Renal pelvis (tissue), 12 donors: ENCODE measurements at places on chromosomes 11 and 22. TPM values are rescaled to one million over a fixed set of nuclear protein-coding genes. Genes with fewer than 3 reads are reported as not detected.

The USP2 gene
- 10.0 TPM for polyA plus RNA-seq

The OR5B21 gene
- not detected for polyA plus RNA-seq

The VEGFB gene
- 92.3 TPM for polyA plus RNA-seq

The ENTHD1 gene
- not detected for polyA plus RNA-seq

The PGM2L1 gene
- 4.3 TPM for polyA plus RNA-seq

The PRMT3 gene
- 18.7 TPM for polyA plus RNA-seq

The ST3GAL4 gene
- 17.0 TPM for polyA plus RNA-seq

GRCh38 chr22:20652582-20652981 lies 121.3 kb upstream of the SERPIND1 start:
- DNase-seq: no peak

DNA sequence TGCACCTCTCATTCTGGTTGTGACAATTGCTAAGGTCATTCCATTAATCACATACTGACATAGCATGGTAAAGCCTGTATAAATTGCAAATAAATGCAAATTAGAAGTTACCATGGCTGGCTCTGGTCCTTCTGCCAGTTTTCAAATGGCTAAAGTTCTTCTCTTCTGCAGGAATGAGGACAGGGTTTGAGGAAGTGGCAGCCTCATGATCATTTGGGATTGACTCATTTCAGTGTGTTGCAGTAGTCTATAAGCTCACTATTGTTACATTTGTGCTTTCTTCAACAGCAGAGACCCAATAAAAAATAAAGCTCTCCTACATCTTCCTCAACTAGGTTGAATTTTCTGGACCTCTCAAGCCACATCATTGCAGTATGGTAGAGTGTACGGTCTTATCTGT lies 60.3 kb downstream of the NECTIN1 start:
- DNase-seq: no peak

DNA sequence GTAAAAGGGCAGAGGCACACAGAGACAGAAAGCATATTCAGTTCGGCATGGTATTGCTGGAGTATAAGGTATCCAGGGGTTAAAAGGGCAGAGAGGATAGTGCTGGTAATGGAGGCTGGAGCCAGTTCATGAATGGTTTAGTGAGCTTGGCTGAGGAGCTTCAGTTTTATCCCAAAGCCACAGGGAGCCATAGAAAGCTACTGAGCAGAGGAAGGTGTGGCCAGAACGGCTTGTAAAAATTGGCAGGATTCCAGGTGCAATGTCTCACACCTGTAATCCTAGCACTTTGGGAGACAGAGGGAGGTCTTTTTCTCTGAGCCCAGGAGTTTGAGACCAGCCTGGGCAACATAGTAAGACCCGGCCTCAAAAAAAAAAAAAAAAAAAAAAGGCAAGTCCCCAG lies 186.1 kb downstream of the MYO18B start:
- DNase-seq: no peak

- DNase-seq: no peak
These were observed 404.5 kb downstream of the LARGE1 start for GRCh38 chr22:33515795-33516194.

DNA sequence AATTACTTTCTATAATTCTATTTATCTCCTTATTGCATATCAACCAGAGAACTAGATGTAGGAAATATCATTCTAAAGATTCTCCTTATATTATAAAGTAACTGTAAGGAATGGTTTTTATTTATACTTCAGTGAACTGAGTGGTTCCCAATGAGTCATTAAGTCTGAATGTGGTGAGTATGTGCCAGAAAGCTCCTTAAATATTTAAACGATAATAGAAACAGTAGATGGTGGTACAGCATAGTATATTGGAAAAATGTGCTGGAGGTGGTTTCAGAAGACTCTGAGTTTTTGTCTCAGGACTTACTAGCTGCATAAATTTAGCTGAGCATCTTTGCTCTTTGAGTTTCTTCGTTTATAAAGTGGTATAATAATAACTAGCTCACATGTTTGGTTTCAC lies 653.5 kb downstream of the FAM181B start:
- DNase-seq: no peak

- no peak for DNase-seq
These were observed 7.5 kb upstream of the KRTAP5-7 start for GRCh38 chr11:71519546-71519945.

DNA sequence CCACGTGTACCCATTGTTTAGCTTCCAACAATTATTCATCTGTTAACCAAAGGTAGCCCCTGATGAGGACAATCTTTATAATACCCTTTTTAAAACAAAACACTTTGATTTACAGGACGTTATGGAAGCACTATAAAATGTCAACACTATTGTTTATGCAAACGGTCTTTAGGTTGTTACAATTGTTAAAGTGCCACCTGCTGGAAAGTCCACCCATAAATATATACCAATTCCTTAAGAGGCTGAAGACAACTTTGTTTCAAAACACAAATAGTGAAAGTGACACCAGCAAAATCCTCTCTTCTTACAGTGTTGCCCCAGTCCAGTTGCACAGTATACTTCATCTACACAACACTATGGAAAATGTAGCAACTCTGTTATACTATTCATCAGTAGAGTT lies 68.9 kb upstream of the SLN start:
- DNase-seq: no peak

GRCh38 chr11:34501949-34502348 lies 11.6 kb downstream of the ELF5 start:
- DNase-seq: no peak

- no peak for DNase-seq
These were observed 21.0 kb downstream of the LMO1 start for GRCh38 chr11:8242499-8243280.

- DNase-seq: no peak
These were observed 10.1 kb downstream of the TOB2 start for GRCh38 chr22:41436322-41437113.

DNA sequence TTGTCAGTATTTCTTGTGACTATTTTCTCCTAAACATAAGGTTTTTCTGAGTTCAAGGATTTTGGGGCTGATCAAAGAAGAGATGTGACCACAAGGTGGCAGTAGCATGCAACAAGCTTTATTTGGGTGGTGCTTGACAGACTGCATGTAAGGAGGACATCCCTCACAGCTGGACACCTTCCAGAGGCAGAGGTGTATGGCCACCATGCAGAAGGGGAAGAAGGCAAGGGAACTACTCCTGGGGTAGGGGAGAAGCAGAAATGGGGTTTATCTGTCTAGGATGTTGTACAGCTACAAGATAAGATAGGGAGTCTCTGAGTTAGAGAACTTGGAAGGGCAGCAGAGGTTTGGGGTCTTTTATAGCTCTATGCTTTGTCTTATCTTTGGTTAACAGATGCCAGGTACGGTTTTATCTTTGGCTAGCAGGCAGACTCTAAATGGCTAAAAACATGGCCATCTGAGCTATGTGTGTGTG lies 5.1 kb upstream of the BIRC2 start:
- peak; percentile 79 for DNase-seq

DNA sequence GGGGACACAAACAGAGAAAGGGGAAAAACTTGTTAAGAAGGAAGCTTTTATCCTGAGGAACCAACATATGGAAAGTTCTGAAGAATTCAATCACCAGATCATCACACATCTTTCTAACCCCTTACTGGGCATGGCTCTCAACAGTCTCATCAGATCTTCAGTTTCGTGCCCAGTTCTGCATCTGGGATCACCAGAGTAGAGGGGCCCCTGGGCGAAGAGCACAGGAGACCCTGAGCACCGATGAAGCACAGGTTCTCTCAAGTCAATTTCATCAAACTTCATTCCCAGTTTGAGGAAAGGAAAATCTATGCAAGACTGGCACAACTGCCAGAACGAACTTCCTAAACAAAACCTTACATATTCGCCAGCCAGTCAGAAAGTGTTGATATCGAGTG lies 8.5 kb upstream of the PYGM start:
- DNase-seq: no peak
